ENCODE measurements at places on chromosomes 1 and 21. TPM values are rescaled to one million over a fixed set of nuclear protein-coding genes. Genes with fewer than 3 reads are reported as not detected.

- no peak overlapping the region for H3K27ac ChIP-seq
- H3K27me3 ChIP-seq = no peaks in the 10 kb centered on the region
- no peaks in the 10 kb centered on the region for H3K36me3 ChIP-seq
Measured at GRCh38 chr1:201530741-201531531, 8.0 kb upstream of the NAV1 start.

- H3K27ac ChIP-seq = no peak overlapping the region
- H3K4me3 ChIP-seq = no peak overlapping the region
- H3K4me1 ChIP-seq = no peaks in the 10 kb centered on the region
- no peaks in the 10 kb centered on the region for H3K27me3 ChIP-seq
- H3K36me3 ChIP-seq = no peaks in the 10 kb centered on the region
- no peak for DNase-seq
Measured at GRCh38 chr21:35658242-35658641, 402.1 kb downstream of the SETD4 start.

DNA sequence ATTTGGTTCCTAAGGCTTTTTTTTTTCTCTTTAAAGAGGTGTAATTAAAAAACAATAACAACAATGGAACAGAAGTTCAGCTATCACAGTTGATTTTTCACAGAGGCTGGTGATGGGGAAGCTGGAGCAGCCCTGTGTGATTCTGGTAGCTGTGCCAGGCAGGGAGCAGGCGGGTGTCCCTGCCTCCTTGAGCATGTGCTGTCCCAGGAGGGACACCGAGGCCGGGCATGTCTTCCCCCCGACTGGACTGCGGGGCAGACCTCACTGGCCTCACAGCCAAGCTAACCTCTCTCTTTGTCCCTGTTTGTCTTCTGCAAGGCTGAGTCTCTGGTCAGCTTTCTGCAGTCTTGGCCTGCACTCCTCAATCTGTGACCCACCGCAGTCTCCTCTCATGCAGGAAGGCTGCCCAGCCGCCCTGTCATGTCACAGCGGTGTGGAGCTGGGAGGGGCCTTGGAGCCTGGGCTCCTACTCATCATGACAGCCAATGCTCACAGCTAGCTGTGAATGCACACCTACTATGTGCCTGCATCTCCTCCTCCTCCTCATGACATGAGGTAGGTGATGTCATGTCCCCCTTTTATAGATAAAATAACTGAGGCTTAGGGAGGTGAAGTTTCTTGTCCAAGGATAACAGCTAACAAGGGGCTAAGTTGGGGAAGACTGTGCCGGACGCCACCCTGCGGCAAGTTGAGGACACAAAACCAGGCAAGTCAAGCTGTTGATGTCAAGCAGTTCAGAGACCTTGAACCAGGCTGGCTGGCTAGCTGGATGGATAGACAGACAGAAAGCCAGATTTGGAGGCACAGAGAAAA, 10.3 kb upstream of the ACTL8 start:
- DNase-seq = no peak
- H3K4me1 ChIP-seq = no peaks in the 10 kb centered on the region
- no peaks in the 10 kb centered on the region for H3K36me3 ChIP-seq
- H3K27ac ChIP-seq = no peak overlapping the region
- H3K4me3 ChIP-seq = no peak overlapping the region

DNA sequence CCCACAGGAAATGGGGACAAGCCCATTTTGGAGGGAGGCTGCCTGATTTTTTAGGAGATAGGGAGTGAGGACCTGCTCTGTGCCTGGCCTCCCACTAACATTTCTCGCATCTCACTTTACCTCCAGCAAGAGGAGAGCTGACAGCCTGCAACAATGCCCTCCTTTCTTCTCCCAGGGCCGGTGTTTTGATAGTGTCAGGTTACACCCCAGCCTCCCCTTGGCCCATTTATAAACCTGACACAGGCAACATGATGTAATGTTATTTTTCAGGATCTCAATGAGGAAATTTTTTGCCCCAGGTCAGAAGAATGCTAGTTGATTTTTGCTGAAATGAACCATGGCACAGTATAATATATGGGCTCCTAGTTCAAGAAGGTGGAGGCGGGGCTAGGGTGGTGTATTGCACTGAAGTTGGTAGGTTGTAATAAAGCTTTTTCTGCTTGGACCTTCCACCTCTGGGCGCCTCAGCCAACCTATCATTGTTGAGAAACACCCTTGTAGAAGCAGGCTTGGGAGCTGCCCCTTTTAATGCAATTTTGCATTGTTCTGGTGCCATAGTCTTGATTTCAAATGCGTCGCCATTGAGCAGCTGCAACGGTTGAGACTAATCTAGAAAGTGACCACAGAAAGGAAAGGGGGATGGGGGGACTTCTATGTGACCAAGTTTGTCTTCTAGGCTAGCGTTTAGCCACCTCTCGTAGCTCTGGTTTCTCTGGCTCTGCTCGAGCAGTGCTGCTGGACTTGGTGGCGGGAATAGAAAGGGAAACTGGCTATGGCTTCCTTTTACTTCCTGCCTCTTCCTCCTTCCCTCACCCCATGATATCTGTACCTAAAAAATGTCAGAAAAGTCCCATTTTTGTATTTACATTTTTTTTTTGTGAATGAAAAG, 53.0 kb downstream of the PBX1 start:
- no peak overlapping the region for H3K27ac ChIP-seq
- DNase-seq = no peak
- H3K4me3 ChIP-seq = no peak overlapping the region

DNA sequence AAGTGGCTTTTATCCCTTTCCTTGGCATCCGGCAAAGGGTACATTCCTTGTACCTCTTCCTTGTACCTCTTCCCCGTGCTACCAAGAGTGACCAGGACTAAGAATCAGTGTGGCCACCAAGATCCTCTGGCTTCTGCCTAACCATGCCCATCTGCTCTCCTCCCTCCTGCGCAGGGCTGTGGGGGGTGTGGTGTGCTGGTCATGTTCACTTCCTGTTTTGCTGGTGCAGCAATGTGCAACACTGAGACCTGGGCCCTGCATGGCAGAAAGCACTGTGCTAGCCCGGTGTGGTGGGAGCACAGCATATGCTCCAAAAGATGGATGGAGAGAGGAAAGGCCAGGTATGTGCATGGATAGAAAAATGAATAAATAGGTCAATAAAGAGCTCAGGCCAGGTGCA, 33.3 kb upstream of the TENT5C start:
- H3K27me3 ChIP-seq = no peaks in the 10 kb centered on the region
- peak; percentile 30 for DNase-seq
- peaks cover 17% of the 10 kb centered on the region for H3K4me1 ChIP-seq
- H3K36me3 ChIP-seq = no peaks in the 10 kb centered on the region
- no peak overlapping the region for H3K4me3 ChIP-seq
- no peak overlapping the region for H3K27ac ChIP-seq

DNA sequence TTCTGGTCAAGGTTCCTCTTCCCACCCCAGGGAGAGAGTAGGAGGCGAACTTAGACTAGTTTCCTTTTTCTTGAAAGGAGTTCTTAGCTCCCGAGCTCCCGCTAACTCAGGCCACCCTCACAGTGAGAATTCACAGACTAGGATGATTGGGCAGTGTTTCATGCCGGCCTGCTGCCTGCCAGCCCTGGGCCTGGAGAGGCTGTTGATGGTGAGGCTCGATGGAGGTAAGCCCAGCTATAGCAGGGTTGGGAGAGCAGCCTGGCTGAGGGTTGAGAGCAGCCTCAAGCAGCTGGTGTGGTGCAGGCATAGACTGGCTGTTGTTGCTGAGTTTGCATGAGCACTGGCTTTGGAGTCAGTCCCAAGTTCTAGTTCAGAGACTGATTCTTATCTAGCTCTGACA, 274.4 kb downstream of the MATN1 start:
- no peaks in the 10 kb centered on the region for H3K36me3 ChIP-seq
- no peaks in the 10 kb centered on the region for H3K4me1 ChIP-seq

GRCh38 chr1:55131801-55132200, 83.4 kb downstream of the USP24 start:
- H3K4me1 ChIP-seq = no peaks in the 10 kb centered on the region
- DNase-seq = no peak
- H3K36me3 ChIP-seq = peaks cover 42% of the 10 kb centered on the region
- no peak overlapping the region for H3K4me3 ChIP-seq

- no peak overlapping the region for H3K27ac ChIP-seq
- H3K4me3 ChIP-seq = no peak overlapping the region
- no peak for DNase-seq
- no peaks in the 10 kb centered on the region for H3K27me3 ChIP-seq
Measured at GRCh38 chr1:220330265-220330664, 58.0 kb upstream of the RAB3GAP2 start.

- no peak for DNase-seq
- H3K27me3 ChIP-seq = no peaks in the 10 kb centered on the region
- H3K4me1 ChIP-seq = no peaks in the 10 kb centered on the region
Measured at GRCh38 chr1:183306317-183307042, 111.7 kb downstream of the NMNAT2 start.

DNA sequence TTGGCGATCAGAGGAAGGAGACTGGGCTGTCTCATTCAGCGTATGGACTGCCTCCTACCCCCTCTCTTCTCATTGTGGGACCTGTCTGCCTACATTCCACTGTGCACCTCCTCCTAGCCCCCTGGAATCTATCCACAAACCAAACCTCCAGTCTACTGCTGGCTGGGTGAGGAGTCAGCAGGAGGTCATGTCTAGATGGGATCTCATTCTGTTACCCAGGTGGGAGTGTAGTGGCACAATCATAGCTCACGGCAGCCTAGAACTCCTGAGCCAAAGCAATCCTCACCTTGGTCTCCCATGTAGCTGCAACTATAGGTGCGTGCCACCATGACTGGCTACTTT, 18.0 kb upstream of the TTC22 start:
- no peaks in the 10 kb centered on the region for H3K27me3 ChIP-seq
- no peaks in the 10 kb centered on the region for H3K4me1 ChIP-seq

DNA sequence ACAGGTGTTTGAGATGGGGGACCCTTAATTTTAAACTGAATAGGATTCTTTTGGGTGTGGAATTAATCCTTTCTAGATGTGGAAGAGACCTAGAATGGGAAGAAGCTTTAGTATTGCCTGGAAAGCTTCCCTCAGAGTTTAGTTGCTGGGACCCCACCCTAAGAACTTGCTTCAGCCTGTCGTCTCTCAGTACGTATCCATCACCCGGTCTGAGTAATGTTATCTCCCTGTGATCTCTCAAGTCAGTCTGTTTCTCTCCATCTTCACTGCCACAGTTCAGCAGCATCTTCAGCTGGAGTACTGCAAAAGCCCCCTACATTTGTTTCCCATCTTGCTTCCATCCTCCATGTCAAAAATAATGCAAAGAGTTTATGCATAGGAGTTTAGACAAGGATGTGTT, 28.9 kb downstream of the CNST start:
- H3K27ac ChIP-seq = no peak overlapping the region
- H3K36me3 ChIP-seq = no peaks in the 10 kb centered on the region
- no peak for DNase-seq
- no peak overlapping the region for H3K4me3 ChIP-seq

DNA sequence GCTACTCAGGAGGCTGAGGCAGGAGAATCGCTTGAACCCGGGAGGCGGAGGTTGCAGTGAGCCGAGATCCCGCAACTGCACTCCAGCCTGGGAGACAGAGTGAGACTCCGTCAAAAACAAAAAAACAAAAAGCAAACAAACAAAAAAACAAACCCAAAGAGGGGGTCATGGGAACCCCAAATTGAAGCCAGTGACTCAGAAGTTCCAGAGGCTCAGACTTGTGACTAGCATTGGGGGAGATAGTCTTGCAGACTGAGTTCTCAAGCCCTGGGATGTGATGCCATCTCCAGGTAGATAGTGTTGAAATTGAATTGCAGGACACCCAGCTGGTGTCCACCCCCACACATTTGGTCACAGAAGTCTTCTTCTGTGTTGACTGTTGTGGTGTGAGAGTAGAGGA, 24.9 kb upstream of the ENO1 start:
- H3K27me3 ChIP-seq = no peaks in the 10 kb centered on the region
- peaks cover 20% of the 10 kb centered on the region for H3K4me1 ChIP-seq
- H3K36me3 ChIP-seq = no peaks in the 10 kb centered on the region
- no peak overlapping the region for H3K4me3 ChIP-seq
- no peak overlapping the region for H3K27ac ChIP-seq
- DNase-seq = no peak

DNA sequence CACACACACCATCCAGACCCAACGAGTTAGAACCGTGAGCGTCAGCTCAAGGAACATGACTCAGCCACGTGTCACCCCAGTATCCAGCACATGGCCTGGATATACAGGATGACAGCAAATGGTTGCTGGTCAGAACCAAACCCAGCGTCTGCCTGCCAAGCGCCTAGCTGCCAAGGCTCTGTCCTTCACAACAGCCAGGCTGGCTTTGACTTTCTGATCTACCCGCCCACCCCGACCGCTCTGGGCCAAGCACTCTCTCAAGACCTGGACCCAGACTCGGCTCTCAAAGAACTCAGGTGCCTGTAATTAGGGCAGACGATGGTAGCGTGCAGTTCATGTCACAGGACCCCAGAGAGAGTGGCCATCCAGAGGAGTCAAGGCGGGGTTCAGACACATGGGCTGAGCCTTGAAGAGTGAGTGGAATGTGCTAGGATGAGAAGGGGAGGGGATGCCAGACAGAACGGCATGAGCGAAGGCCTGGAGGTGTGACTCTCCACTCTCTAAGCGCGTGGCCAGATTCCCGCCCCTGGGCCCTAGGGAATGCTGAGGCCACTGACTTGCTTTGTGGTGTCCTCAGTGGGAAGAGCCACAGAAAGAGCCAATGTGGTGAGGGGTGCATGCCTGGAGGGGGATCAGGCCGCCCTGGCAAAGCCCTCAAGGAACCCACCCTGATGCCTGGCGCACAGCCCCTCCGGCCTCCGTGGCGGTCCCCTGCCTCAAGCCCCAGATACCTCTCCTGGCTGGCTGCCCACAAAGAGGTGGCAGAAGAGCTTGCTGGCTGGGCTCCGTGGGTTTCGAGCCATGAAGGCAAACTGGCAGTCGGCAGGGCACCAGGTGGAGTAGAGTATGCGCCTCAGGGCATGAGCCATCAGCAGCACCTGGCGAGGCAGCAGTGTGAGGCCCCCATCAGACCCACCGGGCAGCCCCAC, 7.0 kb downstream of the SH2D5 start:
- H3K4me1 ChIP-seq = no peaks in the 10 kb centered on the region
- H3K36me3 ChIP-seq = no peaks in the 10 kb centered on the region
- H3K27ac ChIP-seq = no peak overlapping the region
- no peak overlapping the region for H3K4me3 ChIP-seq
- no peak for DNase-seq

GRCh38 chr1:217425422-217425821, 205.5 kb downstream of the GPATCH2 start:
- H3K27me3 ChIP-seq = no peaks in the 10 kb centered on the region
- DNase-seq = no peak

DNA sequence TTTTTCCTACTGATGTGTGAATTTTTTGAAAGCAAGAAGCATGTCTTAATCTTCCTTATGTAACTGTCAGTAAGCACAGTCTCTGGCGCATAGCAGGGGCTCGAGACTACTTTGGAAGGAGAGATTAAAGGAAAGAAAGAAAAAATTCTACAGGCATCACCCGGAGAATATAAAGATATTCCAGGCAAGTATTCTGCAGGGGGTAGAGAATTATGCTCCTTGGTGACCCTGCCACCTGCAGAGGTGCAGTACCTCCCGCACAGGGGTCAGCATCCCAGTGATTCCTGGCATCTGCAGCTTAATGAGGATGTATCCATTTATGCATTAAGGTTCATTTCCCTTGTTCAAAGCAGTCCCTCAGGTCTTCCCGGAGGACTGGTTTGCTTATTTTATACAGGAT, 87.6 kb upstream of the WLS start:
- DNase-seq = no peak
- no peaks in the 10 kb centered on the region for H3K36me3 ChIP-seq
- no peak overlapping the region for H3K4me3 ChIP-seq

Gene HHAT
- 0.84 TPM for polyA plus RNA-seq

Gene SERINC2
- polyA plus RNA-seq = not detected

Gene APOBEC4
- 0.19 TPM for polyA plus RNA-seq

Gene SPRR2G
- not detected for polyA plus RNA-seq

Gene ATP6V1G3
- not detected for polyA plus RNA-seq

Gene RIPPLY3
- not detected for polyA plus RNA-seq

All from naive thymus-derived CD4-positive, alpha-beta T cell (primary cell).